ENCODE measurements at places on chromosomes 13 and 19.

DNA sequence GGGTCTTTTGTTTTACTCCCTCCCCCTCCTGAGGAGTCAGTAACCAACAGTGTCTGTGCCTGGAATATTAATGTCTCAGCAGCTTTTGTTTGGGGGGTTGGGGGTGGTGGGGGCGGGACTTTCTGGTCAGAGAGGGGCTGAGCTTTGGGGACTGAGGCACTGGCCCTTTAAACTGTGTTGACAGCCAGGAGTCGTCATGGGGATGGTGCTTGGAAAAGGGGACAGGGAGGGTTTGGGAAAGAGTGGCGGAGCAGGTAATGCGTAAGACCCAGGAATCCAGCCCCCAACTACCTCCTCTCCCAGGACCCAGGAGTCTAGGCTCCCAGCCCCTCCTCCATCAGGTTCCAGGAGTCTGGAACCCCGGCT is 5.2 kb downstream of the CADM4 start:
- DNase-seq: no peak

DNA sequence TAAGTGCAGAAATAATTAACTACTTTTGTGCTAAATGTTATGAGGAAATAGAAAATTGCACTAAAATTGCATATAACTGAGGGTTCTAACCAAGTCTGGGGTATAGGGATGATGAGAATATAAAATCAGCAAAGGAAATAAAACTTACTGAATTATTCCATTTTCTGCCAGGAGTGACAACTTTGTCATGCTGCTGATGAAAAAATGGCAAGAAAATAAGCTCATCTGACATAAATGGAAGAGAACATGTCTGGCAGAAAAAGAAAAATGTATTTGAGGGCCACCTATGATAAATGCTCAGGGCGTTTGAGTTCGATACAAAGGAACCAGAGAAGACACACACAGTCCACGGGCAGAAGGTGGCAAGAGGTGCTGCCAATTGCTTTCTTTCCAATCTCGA is 78.2 kb downstream of the LHFPL6 start:
- DNase-seq: no peak

- DNase-seq: peak; percentile 90
Measured at GRCh38 chr19:49929121-49929610, at the start of the genes ATF5 and NUP62. Gene ATF5, plus strand, starts transcription at chr19:49929205. Its CDS starts 1,646 bp downstream, at chr19:49930851. Gene NUP62, minus strand, starts transcription at chr19:49929504. Its CDS starts 19,697 bp downstream, at chr19:49909807.

DNA sequence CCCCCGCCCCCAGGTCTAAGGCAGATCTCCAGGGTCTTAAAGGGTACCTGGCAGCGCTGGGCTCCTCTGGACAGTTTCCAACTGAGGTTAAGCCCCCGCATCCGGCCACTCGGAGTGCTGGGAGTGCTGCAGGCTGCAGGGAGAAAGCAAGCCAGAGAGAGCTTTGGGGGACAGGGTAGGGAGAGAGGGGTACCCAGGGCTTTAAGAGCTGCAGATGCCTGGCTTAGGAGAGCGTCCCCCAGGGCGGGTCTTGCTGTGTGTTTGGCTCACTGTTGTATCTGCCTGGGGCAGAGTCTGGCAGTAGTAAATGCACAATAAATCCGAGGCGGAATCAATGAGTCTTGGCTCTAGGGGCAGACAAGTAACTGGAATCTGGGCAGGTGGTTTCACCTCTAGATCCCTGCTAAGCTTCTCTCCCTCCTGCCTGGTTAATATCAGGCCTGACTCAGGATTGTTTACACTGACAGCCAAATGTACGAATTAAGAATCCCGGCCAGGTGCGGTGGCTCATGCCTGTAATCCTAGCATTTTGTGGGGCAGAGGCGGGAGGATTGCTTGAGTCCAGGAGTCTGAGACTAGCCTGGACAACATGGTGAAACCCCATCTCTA is 798 bp upstream of the COX6B2 start:
- no peak for DNase-seq

- DNase-seq: no peak
Measured at GRCh38 chr19:9868983-9869617, 34.0 kb downstream of the PIN1 start.

GRCh38 chr19:48724796-48725753 is 5.5 kb upstream of the MAMSTR start:
- DNase-seq: peak; percentile 46

- DNase-seq: no peak
Measured at GRCh38 chr13:71316792-71317363, 550.1 kb downstream of the DACH1 start.

DNA sequence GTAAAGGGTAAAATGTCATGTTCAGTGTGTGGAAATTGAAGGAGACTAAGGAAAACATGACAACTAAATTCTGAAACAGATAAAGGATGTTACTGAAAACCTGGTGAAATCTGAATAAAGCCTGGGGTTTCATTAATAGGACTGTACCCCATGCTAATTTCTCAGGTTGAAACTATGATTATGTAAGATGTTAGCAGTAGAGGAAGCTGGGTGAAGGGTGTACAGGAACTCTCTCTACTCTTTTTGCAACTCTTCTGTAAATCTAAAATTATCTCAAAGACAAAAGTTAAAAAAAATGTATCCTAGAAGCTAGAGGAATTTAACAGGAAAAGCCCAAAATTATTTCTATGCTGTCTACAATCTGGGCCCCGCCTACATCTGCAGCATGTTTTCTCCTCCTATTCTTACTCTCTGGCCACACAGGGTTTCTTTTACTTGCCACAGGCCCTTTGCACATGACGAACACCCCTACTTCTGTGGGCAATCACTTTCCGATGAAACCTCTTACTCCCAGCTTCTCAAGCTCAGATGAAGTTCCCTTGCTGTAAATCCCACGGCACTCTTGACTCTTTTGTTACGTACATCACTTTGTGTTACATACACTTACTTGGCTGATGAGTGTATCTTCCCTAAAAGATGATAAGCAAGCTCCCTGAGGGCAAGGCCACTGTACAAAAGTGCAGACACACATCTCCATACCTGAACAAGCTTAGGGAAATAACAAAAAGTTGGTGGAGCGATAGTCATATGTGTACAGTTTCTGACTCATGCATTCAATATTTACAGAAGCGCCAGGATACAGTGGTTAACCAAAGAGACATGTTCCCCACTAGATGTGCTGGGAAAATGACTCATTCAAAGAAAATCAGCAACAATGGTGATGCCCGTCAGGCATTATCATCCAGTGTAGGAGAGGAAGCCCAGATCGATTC is 32.6 kb downstream of the RUBCNL start:
- DNase-seq: no peak

- DNase-seq: no peak
Measured at GRCh38 chr19:46218160-46218559, 11.4 kb upstream of the IGFL1 start.

DNA sequence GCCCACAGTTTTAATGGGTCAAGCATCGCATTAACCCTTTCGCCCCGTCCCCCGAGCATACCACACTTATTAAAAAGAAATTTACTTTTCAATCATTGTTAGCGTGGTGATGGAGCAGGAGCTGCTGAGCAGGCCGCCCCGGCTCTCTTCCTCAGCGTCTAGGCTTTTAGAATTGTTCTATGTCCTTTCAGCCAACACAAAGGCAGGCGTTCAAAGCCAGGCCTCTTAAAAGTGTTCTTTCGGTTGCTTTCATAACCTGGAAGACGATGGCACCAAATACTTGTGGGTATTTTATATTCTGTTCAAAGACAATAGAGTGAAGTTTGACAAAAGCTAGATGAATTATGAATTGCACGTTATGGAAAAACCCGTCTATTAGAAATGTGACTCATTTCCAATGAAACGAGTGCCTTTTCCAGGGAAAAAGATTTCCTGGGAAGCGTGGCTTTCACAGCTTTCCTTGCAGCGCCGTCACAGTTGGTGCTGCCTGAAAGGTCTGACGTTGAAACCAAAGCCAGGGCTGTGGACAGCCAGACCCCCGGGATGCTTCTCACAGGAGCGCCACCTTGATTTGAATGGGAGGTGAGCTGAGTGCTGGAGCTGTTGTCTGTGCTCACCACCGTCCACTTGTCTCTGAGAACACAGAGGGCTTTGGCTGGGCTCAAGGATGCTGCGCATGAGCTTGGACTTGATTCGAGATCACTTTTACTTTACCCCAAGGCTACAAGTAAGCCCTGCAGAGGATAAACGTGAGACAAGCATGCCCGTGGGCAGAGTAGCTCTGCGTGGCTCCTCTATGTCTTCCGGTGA is 78.8 kb downstream of the SOX1 start:
- no peak for DNase-seq

DNA sequence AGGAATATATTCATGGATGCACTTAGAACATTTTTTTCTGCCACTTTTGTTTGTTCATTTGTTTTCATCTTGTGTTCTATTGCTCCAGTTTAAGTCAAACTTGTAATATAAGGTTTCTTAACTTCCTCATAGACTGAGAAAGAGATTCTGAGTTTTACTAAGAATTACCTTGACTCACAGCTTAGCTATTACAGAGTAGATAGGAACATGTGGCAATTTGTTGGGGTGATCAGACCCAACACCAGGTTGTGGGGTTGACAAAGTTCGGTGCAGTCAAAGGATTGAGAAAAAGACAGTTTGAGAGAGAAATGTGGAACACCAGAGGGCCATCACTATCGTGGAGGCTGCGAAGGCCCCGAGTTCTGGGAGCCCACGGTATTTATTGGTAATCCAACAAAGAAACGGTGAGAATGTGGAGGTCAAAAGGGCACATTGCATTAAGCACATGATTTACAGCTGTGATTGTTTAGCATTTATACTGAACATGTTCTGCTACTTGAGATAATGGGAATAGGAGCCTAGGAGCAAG is 2526.0 kb downstream of the PCDH9 start:
- no peak for DNase-seq

DNA sequence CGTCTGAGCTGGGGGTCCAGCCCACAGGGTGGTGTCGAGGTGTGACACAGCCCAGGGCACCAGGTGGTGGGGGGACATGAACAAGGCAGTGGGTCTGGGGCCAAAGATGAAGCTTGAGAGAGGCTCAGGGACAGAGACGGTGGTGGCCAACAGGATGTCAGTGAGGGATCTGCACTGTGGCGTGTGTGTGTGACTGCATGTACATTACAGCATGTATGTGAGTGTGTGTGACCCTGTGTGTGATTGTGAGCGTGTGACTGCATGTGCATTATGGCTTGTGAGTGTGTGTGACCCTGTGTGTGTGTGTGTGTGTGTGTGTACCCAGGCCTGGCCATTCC is 1.6 kb downstream of the ADAMTS10 start:
- no peak for DNase-seq

DNA sequence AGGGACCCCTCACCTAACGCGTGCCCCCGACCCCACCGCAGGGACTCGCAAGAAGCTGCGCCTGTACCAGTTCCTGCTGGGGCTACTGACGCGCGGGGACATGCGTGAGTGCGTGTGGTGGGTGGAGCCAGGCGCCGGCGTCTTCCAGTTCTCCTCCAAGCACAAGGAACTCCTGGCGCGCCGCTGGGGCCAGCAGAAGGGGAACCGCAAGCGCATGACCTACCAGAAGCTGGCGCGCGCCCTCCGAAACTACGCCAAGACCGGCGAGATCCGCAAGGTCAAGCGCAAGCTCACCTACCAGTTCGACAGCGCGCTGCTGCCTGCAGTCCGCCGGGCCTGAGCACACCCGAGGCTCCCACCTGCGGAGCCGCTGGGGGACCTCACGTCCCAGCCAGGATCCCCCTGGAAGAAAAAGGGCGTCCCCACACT is 4.7 kb upstream of the MYBPC2 start:
- no peak for DNase-seq

GRCh38 chr19:11995174-11995573 is 30.3 kb downstream of the ZNF763 start:
- DNase-seq: no peak

DNA sequence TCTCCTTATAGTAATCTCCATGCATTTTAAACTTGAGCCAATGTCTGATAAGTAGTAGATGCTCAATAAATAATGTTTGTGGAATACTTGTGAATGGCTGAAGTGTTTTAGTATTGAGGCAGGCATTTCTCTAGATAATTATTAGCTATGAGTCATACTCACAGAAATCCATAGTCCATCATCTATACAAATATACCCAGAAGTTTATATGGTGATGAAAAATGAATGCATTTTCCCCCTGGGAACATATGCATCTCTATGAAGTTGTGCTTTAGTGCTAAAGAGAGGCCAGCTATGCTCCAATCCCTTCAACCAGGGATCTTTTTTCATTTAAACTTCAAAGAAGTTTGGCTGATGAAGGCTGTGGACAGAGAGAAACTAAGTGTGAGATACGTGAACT is 17.2 kb downstream of the MBNL2 start:
- DNase-seq: no peak

DNA sequence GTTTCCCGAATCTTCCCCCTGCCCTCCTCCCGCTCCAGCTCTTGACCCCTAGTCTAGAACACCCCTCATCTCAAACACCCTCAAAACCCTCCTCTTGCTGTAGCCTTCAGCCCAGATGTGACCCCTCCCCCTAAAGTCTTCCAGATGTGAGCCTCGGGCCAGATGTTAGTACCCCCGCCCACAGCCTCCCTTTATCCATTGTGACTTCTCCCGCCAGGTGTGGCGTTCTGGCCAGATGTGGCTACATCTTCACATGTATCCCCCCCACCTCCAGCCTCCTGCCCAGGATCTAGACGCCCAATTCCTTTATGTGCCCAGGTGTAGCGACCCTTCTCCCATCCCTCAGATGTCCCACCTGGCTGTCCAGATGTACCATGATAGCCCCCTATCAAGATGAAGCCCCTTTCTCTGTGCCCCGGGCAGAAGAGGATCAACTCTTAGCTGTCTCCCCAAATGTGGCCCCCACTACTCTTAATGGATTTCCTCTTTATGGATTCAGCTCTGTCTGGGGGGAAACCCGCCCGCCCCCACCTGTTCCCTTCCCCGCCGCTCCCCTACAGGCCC is 517 bp upstream of the LTBP4 start:
- DNase-seq: no peak

GRCh38 chr13:113546571-113547237 is 37.8 kb upstream of the TFDP1 start:
- no peak for DNase-seq

DNA sequence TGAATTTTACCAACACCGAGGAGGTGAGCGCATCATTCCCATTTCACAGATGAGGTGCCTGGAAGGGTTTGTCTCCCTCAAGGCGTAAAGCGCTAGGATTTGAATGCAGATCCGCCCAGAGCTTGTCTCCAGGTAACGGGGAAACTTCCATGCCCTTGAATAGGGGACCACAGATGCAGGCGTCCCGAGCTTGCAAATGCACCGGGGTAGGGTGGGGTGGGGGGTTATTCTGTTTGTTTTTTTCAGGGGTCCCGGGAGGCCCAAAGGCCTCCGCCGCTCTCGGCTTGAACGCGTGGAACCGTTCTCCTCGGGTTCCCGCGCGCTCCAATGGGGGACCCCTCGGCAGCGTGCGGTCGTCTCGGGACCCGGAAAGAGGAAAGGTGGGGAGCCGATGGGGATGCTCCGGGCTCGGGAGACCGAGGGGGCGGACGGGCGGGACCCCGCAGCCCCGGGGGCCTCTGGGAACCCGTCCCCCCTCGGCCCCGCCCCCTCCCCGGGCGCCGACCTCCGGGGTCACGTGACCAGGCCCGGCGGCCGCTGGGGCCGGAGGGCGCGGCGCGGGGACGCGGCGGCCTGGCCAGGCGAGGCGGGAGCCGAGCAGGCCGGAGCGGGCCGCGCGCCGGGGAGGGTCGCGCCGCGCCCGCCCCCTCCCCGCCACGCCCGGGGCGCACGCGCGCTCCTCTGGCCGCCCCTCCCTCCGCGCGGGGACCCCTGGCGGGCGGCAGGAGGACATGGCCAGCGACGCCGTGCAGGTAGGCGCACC is at the start of gene PKN1:
TSS of gene PKN1 (plus strand) at position 516 of the 763 bp plus-strand sequence. CDS start at position 732, 216 bp downstream.
- peak; percentile 60 for DNase-seq
